Esophagus squamous epithelium (tissue), 5 donors: ENCODE measurements at places on chromosomes 12 and 14.

GRCh38 chr14:79040790-79041189 lies 870.6 kb downstream of the NRXN3 start:
- DNase-seq = no peak

- no peak for DNase-seq
Measured at GRCh38 chr12:117596968-117597367, 235.5 kb upstream of the NOS1 start.

DNA sequence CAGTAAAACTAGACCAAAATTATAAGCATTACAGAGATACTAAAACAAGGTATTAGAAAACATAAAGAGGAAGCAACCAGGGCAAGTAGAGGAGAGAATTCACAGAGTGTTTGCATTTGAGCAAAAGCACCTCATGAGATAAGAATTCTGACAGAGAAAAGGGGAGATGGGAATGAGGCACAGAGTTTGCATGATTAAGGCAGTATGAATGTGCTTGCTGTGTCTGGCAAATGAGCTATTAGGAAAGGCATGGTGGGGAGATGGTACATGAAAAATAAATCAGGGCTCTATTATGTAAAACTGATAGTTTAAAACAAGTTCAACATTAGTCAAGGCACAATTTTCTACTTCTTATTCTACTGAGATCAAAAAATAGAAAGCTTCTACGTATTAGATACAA lies 23.1 kb downstream of the GARIN6 start:
- DNase-seq = no peak

GRCh38 chr14:101369194-101369915 lies 191.9 kb upstream of the DIO3 start:
- no peak for DNase-seq

DNA sequence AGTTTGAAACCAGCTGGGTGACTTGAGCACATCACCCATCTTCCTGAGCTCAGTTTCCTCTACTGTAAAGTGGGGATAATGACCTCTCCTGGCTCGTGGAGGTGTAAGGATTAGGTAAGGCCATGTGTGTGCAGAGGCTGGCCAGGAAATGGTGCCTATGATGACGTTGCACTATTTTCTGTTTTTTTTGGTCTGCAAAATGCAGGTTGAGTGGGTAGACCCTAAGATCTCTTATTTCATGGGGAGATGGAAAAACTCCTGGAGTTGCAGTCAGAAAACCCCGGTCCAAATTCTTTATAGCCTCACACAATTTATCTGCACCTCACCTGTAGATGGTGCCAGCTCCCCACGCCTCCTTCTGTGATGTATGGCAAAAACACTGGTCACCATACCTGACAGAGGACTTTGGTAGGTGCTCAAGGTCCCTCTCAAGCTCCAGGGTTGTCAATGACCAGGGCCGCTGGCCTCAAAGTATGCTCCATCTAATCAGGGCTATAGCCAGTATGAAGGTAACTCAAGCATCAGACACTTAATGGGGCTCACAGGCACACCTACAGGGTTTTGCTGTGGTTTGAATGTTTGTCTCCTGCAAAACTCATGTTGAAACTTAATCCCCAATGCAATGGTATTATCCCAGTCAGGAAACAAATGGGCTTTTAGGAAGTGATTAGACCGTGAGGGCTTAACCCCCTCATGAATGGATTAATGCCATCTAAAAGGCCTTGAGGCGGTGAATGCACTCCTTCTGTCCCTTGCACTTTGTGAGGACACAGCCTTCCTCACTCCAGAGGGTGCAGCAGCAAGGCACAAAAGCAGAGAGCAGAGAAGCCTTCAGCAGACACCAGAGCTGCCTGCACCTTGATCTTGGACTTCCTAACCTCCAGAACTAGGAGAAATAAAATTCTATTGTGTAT lies 17.6 kb downstream of the C14orf132 start:
- no peak for DNase-seq

DNA sequence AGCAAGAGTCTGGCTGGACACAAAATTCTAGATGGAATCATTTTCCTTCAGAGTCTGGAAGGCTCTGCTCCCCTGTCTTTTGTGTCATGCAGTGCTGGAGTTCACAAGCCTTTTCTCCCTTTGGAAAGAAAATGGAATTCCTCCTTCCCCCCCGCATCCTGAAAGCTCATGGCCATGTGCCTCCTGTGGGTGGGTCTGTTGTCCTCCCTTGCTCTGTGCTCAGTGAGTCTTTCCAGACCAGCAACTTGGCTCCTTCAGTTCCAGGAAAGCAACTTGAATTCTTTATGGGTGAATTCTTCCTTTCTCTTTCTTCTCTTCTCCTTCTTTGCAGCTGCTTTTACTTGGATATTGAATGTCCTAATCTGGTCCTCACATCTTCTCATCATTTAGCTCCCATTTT lies 70.2 kb downstream of the TUNAR start:
- DNase-seq = no peak

- DNase-seq = no peak
Measured at GRCh38 chr14:69999261-69999674, 120.1 kb downstream of the SMOC1 start.

- DNase-seq = no peak
Measured at GRCh38 chr12:89414851-89415250, 62.5 kb upstream of the DUSP6 start.

DNA sequence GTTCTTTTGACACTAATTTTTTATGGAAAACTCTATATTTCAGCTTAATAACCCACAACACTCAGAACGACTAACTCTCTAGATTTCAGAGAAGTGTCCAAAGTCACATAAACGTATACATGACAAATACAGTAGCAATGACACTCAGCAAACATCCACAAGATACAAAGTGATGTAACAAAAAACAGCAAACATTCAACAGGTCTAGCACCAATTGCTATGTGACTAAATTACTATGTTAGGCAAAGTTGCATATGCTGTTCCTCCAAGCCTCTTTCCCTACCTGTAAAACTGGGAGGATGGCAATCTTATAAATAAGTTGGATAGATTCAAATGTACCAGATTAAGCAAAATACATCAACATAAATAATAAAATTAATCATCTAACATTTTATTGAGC lies 1.7 kb downstream of the RECQL start:
- no peak for DNase-seq

DNA sequence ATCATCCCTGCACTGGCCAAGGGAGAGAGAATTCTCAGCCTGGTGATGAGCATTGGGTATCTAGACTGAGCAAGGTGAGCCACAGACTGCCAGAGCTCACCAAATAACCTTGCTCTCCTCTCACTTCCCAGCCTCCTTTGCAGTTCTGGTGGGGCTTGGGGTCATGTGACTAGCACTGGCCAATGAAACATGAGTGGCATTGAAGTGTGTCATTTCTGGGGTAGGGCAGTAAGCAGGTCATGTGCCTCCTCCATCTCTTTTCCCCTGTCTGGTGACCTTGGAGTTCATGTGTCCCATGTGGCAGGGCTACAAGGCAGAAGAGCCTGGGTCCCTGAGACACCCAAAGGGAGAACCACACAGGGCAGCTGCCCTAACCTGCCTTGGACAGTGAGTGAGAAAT lies 3.6 kb upstream of the KRT72 start:
- no peak for DNase-seq

DNA sequence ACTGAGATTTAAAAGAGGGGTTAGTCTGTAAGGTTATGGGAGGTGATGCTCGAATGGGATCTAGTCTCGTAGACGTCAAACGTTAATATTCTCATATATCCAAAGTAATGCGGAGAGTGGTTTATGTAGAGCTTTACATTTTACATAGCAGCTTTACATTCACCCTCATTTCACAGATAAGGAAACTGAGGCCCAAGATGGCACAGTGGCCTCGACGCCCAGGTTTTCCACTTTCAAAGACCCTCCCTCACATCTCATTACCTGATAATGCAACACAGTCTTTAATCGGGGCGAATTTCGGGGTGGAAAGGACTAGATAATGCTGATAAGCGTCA lies 450 bp upstream of the TDG start:
- DNase-seq = no peak

DNA sequence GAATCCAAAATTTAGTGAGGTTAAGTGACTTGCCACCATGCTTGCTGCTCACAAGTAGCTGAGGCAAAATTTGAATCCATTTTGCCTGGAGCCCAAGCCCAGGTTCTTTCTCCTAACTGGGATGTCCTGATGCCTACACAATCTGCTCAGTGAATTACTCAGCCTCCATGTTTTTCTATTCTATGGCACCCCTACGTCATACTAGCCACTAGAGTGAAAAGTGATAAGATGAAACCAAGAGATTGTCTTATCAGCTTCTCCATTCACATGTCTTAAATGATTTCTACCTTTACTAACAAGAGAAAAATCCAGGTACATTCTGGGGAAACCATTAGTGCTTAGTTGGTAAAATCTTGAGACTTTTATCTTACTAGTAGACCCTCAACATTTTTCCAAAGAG lies 720.1 kb downstream of the DIO2 start:
- no peak for DNase-seq

DNA sequence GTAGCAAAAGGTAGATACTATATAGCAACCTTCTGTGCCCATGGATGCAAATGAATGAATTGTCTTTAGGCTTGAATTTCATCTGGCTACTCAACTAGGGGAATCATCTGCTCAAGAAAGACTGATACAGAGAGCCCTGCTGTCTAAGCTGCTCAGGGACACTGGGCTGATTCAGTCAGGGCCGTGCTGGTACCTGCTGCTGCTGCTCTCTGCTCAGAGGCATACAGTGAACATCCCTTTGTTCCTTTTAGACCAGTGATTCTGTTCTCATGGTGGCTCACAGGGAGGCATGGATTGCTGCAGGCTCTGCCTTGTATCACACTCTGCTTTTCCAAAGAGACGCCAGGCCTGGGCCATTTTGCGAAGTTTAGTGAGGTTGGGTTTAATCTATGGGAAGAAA lies 14.1 kb downstream of the EIF2B2 start:
- no peak for DNase-seq

- no peak for DNase-seq
Measured at GRCh38 chr12:2745655-2746054, 49.1 kb upstream of the FKBP4 start.

DNA sequence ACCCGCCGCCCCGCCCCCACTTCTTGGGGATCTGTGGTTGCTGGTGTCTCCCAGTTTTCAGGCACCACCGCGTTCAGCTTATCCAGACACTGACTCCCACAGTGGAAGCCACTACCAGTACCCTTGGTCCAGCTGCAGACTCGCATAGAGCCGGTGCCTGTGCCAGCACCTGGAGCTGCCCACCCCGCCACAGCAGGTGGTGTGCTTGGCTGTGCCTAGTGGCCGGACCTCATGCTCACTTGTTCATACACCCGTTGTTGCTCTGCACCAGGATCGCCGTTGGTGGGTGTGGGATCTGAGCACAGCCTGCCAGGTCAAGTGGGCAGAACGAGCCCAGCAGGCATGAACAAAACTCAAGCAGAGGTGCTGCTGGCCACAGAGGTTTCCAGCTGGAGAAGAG lies 673.2 kb downstream of the RERGL start:
- no peak for DNase-seq

DNA sequence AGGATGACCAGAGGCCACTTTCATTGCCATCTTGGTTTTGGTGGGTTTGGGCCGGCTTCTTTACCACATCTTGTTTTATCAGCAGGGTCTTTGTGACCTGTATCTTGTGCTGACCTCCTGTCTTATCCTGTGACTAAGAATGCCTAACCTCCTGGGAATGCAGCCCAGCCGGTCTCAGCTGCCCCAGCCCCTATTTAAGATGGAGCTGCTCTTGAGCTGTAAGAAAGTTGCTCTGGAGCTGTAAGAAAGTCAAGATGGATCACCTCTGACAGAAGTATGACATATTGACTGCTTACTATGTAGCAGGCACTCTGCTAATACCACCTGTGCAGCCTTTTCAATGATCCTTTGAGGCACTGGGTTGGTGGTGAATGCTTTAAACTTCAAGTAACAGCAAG lies 52.1 kb downstream of the RIN3 start:
- DNase-seq = no peak
